Stimulated activated CD8-positive, alpha-beta memory T cell treated with anti-CD3 and anti-CD28 coated beads, Interleukin-4, amount 100 ng/mL, for 1 hour (primary cell): ENCODE measurements at places on chromosomes 5 and 9.

DNA sequence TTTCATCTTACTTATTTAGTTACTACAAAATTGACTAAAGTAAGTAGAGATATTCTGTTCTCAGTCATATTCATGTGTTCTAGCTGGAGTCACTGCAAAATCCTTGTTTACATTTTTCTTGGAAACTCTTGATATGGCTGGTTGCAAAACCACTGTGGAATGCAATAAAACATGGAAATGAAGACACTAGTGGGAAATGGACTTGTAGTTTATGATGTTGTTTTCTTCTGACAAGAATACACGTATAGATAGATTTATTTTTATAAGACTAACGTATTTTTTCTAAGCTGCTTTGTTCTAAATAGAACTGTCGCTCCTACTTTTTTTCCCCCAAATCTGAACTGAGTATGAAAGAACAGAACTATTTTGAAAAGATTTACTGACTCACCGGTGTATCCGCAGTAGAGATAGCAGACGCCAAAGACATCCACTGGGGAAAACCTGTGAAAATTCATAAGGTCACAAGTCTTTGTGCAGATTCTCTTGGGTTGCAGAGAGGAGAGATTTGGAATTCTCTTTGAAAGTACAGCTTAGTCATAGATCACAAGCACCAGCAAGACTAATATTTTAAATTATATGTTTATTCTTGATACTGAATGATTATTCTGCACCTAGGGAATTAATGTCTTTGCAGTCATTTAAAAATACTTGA, 119.6 kb upstream of the TAF11L2 start:
- DNase-seq, result no peak

DNA sequence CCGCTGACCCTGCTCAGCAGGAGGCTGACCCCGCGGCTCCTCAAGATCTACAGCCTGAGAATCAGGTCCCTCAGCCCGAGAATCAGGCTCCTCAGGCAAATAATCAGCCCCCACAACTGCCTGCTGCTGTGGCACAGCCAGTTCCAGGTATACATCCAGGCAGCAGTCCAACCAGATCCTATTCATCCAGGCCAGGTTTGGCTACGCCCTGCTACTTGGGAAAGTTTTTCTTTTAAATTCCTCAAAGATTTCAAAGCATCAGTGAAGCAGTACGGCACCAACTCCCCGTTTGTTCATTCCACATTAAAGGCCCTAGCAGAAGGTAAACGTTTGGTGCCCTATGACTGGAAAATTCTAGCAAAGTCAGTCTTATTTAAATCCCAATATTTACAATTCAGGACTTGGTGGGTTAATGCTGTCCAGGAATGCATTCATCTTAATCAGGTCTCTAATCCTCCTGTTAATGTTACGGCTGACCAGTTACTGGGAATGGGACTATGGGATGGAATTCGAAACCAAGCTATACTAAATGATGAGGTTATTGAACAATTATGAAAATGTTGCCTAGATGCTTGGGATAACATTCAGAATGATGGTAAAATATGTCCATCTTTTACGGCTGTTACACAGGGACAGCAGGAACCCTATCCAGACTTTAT, 102.3 kb downstream of the SYK start:
- DNase-seq, result no peak

DNA sequence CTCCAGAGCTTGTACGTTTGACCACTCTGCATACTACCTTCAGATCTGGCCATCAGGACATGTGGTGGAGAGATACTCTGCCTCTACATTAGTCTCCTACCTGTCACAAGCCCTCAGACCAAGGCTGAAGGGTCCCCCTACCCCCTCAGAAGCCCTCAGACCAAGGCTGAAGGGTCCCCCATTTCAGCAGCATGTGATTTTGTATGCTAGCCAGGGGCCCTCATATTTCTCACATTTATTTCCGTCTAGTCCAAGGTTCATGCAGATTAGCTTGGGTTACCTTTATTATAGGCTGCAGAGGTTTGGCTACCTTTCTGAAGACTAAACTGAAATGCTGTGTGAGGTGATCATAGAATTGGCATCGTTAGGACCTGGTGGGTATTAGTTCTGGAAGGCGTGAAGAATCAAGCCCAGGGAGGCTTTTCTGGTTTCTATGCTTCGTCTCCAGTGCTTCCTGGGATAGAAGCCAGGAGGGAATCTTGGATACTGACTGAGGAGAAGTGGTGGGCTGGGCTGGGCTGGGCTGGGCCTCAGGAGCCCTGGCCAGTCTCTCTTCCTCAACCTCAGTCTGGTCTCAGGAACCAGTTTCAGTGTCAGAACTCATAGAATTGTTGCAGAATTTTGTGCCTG, 2.8 kb downstream of the SMIM32 start:
- no peak for DNase-seq

GRCh38 chr5:10600626-10601245, 36.9 kb downstream of the ANKRD33B start:
- DNase-seq, result no peak

- DNase-seq, result no peak
These were observed 21.0 kb downstream of the CSF1R start for GRCh38 chr5:150065346-150065745.

DNA sequence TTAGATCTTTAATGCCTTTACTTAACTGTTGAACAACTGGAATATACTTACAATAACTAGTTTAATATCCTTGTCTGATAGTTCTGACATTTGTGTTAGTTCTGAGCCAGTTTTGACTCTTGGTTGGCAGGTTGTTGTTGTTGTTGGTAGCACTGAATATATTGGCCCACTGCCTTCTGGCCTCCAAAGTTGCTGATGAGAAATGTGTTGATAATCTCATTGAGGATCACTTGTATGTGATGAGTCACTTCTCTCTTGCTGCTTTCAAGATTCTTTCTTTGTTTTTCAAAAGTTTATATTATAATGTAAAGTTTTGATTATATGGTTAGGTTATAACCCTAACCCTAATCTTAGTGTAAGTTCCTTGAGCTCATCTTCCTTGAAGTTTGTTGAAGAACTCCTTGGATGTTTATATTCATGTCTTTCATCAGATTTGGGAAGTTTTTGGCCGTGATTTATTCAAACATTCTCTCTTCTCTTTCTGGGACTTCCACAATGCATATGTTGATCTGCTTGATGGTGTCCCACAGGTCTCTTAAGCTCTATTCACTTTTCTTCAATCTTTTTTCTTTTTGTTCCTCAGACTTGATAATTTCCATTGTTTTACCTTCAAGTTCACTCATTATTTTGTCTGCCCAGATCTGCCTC, 149.7 kb downstream of the FGF18 start:
- DNase-seq, result no peak

DNA sequence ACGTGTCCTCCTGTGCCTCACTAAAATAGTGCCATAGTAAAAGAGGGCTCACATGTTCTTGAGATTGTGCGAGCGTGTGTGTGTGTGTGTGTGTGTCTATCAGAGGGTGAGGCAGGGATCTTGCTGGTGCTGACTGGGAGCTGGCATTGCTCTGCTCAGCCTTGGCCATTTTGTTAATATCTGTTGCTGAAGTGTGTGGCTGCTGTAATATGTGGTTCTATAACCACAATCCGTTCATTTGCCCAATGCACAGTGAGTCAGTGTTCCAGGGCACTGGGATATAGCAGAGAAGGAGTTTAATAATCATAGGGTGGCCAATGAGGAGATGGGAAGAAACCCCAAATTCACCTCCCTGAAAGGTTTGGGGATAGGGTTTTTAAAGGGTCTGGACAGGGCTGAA, 61.3 kb downstream of the RASGRF2 start:
- no peak for DNase-seq

GRCh38 chr9:132610661-132611060, 28.3 kb downstream of the BARHL1 start:
- no peak for DNase-seq

- DNase-seq, result no peak
These were observed 307.6 kb downstream of the CWC27 start for GRCh38 chr5:65076251-65076869.

GRCh38 chr5:61823781-61824180, 482.2 kb upstream of the KIF2A start:
- DNase-seq, result no peak

GRCh38 chr5:176637556-176637955, 7.1 kb downstream of the EIF4E1B start:
- DNase-seq, result no peak

- no peak for DNase-seq
These were observed 159.1 kb downstream of the CSNK1G3 start for GRCh38 chr5:123671042-123671441.

DNA sequence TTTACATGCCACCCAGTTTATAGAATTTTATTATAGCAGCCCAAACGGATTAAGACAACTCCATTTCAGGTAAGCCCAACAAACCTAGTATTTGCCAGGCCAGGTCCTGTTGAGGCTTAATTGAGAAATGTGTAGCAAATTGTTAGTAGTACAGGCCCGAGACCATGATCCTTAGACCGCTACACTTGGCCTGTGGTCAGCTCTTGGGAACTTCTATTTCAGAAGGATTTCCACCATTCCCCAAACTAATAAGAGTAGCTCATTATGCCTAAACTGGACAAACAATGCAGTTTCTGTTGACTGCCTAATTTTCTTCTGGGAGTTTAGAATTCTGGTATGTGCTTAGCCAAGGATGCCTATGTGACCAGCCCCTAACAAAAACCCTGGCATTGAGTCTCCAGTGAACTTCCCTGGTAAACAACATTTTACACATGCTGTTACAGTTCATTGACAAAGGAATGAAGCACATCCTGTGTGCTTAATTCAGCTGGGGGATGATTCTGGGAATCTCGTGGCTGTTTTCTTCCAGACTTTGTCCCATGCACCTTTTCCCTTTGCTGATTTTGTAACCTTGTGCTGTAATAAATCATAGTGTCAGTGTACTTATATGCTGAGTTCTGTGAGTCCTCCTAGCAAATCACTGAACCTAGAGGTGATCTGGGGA, 5.6 kb upstream of the GPX3 start:
- no peak for DNase-seq

DNA sequence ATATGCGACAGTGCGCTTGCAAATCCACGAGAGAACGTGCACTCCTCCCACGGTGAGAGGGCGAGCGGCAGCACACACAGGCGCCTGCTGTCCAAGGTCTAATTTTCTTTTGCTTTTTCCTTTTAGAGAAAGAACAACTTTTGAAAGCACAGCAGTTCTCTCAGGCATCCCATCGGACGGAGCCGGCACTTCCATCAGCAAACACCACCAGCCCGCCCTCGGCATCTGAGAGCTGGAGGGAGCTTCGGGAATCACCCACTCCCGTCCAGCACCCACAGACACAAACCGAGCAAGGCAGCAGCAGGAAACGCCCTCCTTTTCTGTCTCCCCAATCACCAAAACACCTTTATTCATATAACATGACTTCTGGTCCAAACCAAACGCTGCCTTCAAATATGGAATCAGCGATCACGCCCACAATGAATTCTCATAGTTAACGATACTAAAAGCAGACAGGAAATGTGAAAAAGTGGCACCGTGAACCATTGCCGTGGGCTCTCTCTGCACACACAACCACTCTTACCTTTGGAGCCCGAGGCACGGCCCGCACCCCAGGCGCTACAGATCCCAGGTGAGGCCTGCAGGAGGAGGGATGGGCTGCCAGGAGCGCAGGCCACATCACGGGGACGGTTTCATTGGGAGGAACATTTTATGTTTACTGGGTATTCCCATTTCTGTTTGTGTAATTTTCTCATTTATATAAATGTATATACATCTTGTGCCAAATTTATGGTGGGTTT, 14.2 kb downstream of the LPCAT1 start:
- no peak for DNase-seq

GRCh38 chr9:123637606-123637944, 281.6 kb downstream of the CRB2 start:
- DNase-seq, result no peak

DNA sequence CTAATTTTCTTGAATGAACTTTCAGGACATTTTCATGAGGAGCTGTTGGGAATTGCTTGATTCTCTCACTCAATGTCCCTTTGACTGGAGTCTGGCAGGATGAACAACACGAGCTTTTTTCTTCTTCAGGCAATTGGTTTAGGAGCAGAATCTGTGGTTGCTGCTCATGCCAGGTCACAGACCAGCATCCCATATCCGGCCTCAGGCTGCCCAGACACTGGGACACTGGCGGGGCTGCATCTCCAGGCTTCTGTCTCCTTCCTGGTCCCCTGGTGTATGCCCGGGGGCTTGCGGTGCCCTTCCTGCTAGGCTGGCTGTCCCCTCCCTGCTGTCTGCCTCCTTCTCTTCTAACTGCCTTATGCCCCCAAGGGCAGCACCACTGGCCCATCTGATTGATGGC, 311.5 kb upstream of the DAP start:
- no peak for DNase-seq

DNA sequence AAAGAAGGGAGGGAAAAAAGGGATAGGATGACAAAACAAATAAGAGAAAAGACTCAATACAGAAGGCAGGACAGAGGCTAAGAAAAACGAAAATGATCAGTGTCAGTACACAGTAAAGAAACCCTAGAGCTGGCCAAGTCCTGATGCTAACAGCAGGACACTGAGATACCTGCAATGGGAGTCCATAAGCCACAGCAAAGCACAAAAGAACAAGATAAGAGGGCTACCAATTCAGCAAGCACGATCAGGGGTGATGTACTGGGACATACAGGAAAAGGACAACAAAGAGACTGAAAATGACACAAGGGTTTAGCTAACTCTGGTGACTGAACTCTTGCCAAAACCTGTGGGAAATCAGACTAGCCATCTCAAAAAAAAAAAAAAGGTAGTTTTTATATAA, 1072.6 kb upstream of the COX7C start:
- DNase-seq, result no peak

DNA sequence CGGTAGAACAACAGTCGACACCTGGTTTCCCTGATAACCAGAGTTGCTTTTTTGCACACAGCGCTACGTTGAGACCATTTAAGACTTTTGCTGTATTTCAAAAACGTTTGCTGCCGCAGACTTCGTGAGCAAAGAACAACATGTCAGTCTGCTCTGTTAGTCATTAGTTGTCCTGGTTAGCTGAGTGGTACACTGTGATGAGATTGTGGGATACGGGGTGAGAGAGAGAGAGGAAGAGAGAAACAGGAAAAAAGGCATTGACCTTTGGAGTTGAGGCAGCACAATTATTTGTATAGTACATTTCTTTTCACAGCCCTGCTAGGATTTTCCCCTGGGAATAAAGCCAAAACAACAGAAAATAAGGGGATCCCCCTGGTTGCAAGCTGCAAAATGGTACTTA, 306.1 kb upstream of the WWC1 start:
- DNase-seq, result no peak

DNA sequence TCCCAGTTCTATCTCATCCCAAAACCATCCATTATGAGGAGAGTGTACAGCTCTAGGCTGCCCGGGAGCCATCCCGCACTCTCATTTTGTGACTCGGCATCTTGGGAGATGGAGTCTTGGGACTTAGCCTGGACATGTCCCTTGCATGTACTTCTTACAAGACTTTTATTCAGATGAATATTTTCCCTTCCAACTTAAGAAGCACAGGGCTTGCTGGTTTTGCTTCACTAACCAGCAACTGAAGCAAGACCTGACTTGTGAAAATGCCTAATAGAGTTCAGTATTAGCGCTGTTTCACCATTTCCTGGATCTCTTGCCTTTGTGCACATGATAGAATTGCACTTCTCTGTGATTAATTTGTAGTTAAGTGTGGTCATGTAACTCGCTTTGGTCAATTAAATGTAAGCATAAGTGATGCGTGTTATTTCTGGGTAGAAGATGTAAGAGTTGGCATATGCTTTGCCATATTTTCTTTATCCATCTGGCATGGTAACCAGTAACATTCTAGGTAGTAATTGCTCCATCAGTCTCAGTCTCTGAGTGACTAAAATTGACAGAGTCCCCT, 55.8 kb downstream of the PDCD1LG2 start:
- no peak for DNase-seq
